Hepatic stellate cell (primary cell): ENCODE measurements at places on chromosomes 13 and 19.

- DNase-seq: no peak
Observed at GRCh38 chr13:41345914-41346589, 35.0 kb downstream of the NAA16 start.

DNA sequence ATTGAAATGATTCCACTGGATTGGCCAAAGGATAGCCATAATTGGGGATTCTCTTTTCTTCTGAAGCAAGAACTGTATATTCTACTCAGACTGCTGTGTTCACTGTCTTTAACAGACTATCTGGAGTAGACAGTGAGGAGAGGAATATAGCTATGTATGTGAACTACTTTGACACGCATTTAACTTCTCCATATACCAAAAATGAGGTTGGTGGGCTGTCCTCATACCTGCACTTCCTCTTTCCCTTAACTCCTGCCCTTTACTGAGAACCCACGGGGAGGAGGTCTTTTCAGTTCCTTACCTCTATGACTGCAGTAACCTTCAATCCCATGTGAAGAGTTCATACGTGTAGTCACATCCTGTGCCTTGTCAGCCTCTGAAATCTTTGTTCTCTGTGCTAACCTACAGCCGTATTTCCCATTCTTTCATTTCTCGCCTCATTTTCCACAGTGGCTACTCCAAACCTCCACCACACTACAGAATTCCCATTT lies 305.8 kb downstream of the MTUS2 start:
- DNase-seq: no peak

DNA sequence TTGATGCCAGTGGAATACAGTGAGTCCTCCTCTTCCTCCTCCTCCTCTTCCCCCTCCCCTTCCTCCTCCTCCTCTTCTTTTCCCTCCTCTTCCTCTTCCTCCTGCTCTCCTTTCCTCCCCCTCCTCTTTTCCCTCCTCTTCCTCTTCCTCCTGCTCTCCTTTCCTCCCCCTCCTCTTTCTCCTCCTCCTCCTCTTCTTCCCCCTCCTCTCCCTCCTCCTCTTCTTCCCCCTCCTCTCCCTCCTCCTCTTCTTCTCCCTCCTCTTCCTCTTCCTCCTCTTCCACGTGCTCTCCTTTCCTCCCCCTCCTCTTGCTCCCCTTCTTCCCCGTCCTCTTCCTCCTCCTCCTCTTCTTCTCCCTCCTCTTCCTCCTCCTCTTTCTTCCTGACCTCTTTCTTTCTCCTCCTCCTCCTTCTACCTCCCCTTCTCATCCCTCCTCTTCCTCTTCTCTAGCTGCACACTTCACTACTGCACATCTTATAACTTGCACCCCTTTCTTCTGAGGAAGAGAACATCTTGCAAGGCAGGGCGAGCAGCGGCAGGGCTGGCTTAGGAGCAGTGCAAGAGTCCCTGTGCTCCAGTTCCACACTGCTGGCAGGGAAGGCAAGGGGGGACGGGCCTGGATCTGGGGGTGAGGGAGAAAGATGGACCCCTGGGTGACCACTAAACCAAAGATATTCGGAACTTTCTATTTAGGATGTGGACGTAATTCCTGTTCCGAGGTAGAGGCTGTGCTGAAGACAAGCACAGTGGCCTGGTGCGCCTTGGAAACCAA lies 5.6 kb downstream of the PDX1 start:
- DNase-seq: no peak

- DNase-seq: no peak
Observed at GRCh38 chr13:65562305-65562704, 1667.8 kb downstream of the PCDH9 start.

DNA sequence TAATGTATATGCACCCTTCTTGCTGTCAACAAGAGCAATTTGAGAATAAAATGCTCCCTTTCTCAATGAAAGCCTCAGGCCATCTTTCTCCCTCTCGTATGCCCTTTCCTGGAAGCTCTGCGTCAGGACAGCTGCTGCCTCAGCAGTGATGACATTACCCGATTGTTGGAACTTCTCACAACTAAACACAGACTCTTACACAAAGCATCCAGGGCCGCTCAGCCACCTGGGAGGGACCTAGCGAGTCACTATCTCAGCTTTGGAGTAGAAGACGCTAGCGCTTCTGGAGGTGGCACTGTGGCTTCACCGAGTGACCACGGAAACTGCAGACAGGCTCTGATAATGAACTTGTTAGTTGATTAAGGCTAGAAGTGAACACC lies 153.2 kb upstream of the SOX1 start:
- no peak for DNase-seq

DNA sequence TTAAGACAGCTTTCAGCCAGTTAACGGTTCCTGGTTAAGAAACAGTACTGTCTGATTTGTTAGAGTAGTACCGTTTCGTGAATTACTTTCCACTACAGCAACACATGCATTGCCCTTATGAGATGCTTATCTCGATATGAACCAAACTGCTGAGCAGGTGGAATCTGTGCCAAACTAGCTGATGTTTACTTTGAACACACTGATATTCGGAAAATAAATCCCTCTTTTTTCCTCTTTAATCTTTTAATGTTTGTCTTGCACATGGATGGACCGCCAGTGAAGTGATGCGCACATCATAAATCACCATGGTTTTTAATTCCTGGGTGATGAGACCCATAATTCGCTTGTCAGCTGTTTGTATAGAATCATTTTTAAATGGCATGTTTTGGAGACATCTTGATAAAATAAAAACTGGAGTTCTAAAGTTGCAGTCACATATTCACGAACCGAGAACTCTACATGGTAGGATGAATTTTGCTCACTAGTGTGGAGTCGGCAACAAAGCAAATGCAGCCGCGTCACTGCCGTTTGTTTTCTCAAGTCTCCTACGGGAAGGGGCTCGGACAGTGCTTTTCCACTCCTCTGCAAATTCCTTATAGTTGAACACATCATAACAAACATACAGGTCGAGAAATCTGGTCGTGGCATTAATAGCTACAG lies 1.1 kb downstream of the GJA3 start:
- DNase-seq: no peak

DNA sequence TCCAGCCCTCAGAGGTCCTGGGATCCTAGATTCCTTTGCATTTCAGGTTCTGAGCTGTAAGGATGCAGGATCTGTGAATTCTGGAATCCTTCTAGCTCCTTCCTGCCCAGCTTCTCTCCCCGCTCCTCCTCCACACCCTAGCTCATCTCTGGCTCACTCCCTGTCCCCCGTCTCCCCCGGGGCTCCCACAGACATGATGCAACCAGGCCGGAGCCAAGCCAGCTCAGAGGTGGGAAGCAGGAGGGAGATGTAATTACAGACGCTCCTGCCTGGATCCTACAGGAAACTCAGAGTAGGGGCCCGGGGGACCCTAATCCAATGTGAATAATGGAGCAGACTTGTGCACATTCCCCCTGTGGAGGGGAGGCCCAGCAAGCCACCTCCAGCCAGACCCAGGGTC lies 4.5 kb downstream of the GNG8 start:
- no peak for DNase-seq

- peak; percentile 69 for DNase-seq
Observed at GRCh38 chr19:1223018-1223855, 14.6 kb downstream of the CBARP start.

DNA sequence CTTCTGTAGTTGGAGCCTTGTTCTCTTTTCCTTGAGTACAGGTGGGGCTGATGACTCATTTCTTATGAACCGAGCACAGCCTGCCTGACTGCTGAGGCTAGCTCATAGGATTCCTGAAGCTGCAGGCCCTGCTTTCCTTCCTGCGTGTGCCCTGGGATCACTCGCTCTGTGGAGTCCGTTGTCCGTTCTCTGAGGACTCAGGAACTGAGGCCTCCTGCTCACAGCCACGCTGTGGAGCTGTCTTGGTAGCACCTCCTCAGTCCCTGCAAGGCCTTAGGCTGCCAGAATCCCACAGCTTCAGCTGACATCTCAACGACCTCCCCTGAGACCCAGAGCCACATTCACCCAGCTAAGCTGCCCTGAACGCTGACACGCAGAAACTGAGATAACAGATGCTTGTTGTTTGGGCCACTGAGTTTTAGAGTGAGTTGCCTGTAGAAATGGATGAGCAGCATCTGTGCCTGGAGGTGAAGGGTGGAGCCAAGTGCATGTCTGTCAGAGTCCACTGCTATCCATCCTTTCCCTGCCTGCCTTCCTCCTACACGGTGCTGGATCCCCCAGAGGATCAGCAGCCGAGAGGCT lies 72.9 kb downstream of the ARHGEF7 start:
- peak; percentile 52 for DNase-seq

DNA sequence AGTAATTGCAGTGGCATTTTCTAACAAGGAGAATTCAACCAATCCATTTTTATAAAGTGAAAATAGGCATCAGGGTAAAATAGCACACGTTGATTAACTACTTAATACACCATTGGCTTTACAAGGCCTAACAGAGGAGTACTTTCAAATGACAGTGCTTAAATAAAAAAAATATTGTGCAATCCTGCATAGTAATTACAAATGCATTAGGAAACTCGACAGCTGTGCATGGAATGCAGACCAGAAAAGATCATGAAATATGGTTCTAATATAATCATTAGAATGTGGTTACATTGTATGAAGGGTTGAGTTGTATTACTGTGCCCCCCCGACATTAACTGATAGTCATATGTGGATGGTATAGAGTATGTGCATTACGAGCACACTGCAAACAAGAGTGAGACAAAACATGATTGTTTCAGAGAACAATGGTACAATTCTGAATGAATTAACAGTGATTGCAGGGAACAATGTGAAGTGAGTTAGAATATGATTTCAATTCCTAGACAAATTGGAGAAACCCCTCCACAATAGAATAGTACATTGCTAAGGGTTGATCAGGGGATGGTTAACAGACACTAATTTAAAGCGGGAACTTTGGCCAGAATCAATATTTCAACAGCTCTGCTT lies 270.6 kb downstream of the GPC5 start:
- DNase-seq: no peak

DNA sequence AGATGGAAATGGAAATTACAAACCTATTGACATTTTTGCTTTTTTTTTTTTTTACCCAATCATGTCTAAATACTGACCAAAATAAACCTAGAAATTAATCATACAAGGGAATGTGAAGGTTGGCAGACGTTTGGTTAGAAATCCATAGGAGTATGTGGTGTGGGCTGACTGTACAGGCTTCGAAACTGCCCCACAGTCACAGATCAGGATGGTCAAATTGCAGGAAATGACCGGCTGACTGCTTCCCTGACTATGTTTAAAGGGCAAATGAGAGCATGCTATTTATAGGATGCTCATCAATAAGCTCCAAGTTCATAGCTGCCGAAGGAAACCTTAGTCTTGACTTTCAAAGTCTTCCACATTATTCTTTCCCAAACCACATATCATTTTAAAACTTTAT lies 118.4 kb downstream of the COG6 start:
- peak; percentile 13 for DNase-seq

- DNase-seq: no peak
Observed at GRCh38 chr13:112140366-112140765, 73.4 kb downstream of the SOX1 start.

GRCh38 chr13:78589206-78589605 lies 14.1 kb downstream of the POU4F1 start:
- DNase-seq: no peak

GRCh38 chr13:28636069-28636468 lies 22.9 kb upstream of the POMP start:
- DNase-seq: peak; percentile 21

DNA sequence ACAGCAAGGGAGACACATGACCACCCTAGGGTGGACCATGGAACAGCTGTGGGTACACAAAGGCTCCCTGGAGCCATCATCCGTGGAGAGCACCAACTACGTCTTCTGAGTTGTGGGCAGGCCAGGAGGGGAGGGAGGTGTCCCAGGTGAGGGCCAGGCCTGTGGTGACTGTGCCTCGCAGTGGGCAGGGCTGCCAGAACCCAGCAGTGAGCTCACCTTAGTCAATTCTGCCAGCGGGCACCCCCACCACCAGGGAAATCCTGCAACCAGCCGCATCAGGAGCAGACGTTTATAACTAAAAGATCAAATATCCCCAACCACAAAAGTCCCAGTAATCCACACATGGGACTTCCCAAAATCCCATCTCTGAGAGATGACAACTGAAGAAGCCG lies 19.6 kb downstream of the ELL start:
- no peak for DNase-seq

DNA sequence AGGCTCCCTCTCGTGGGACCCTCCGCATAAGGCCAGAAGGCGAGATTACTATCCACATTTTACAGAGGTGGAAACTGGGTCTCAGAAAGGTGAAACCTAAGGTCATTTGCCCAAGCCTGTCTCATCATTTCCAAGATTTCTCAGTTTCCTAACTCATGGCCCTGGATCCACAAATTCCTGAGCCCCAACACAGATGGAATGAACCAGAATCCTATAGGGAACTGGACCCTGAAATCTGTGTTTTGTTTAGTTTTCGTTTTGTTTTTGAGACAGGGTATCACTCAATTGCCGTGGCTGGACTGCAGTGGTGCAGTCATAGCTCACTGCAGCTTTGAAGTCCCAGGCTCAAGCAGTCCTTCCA lies 563 bp upstream of the GNG7 start:
- DNase-seq: no peak

- DNase-seq: no peak
Observed at GRCh38 chr13:25429466-25429865, 57.7 kb downstream of the ATP8A2 start.

DNA sequence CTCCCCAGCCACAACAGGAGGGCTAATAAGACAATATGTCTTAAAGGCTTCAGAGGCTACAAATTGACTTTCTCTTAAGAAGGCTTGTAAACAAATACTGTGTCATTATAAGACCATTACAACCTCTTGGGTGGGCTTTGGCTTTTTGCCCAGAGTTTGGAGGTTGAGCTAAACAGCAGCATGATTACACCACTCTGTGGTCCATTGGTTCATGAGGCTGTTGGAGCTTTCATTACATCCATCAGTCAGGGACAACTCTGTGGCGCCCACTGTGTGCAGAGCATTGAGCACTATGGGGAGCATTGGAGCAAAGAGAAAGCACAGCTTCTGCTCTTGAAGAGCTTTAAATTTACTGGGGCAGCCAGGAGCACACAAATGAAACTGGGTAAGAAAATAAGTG lies 75.9 kb downstream of the TNFSF11 start:
- no peak for DNase-seq

- DNase-seq: no peak
Observed at GRCh38 chr13:96481482-96481881, 391.6 kb downstream of the HS6ST3 start.

DNA sequence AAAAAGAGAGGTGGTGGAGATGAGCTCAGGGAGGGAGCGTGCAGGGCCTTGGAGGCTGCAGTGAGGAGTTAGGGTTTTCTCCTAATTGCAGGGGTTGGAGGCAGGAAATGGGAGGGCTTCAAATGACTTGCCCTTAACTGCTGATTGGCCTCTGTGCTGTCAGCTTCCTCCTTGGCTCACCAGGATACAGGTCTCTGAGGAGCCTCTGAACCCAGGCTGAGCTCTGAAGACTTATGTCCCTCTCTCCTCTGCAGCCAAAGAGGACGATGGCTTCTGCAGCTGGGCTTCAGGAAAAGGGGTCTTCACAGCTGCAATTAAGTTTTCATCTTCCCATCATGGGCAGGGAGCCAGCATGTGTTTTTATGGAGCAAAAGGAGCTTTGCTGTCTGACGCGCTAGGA lies 6.7 kb upstream of the RANBP3 start:
- DNase-seq: no peak

- no peak for DNase-seq
Observed at GRCh38 chr13:70188567-70188966, 80.3 kb upstream of the KLHL1 start.

GRCh38 chr13:99985241-99985874 lies 3.8 kb downstream of the ZIC2 start:
- DNase-seq: no peak
